ENCODE measurements at places on chromosomes 4 and X. TPM values are rescaled to one million over a fixed set of nuclear protein-coding genes. Genes with fewer than 3 reads are reported as not detected.

DNA sequence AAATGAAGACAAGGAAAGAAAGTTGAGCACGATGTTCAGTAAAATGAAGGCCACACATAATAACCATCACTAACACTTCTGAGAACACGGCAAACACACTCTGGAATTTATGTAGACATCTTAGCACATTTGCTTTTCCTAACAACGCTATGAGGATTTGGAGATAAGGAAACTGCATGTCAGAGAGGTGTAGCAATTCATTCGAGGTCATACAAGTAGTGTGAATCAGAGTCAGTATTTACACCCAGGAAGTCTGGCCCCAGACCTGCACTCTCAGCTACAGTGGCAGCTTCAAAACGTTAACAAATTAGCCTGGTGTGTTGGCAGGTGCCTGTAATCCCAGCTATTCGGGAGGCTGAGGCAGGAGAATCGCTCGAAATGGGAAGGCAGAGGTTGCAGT is 253.4 kb downstream of the PDGFC start:
- H3K27ac ChIP-seq = no peak overlapping the region
- H3K27me3 ChIP-seq = no peaks in the 10 kb centered on the region
- H3K4me3 ChIP-seq = no peak overlapping the region
- H3K4me1 ChIP-seq = no peaks in the 10 kb centered on the region
- no peaks in the 10 kb centered on the region for H3K36me3 ChIP-seq
- DNase-seq = no peak

Gene CENPE
- total RNA-seq = 1.1 TPM

Gene FGF13
- 2.3 TPM for total RNA-seq

Gene SHROOM2
- 0.58 TPM for total RNA-seq

DNA sequence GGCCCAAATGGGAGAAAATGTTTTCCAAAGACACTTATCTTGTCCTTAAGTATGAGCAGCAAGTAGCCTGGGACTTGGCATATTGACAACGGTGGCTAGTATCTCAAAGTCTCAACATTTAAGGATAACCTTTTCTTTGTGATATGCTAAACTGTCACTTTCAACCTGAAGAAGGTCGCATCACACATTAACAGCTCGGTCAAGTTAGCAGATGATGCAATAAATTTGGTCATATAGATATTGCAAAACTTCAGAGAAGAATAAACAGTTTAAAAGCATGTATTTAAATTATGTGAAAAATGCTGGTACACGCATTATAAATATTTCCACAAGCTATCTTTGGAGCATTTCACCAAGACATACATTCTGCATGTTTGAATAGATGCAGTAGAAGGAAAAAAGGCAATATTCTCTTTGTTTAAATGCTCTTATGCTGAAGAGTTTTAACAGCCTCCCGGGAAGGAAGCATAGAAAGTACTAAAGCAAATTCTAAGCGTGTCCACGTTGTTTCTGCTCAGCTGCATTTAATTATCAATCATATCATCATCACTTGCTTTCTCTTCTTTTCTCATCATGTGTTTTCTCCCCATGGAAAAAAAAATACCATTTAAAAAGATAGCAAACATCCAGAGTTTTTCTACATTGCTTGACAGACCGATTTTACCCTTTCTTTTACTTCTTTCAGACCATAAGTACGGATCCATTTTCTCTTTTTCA is 24.2 kb downstream of the ARHGAP6 start:
- no peaks in the 10 kb centered on the region for H3K27me3 ChIP-seq
- H3K4me1 ChIP-seq = no peaks in the 10 kb centered on the region
- no peak for DNase-seq
- no peak overlapping the region for H3K4me3 ChIP-seq

Gene POU4F2
- not detected for total RNA-seq

GRCh38 chrX:48848847-48849246 is 13.4 kb upstream of the PCSK1N start:
- no peaks in the 10 kb centered on the region for H3K36me3 ChIP-seq
- H3K4me3 ChIP-seq = no peak overlapping the region
- DNase-seq = no peak
- H3K27me3 ChIP-seq = no peaks in the 10 kb centered on the region
- H3K4me1 ChIP-seq = no peaks in the 10 kb centered on the region

GRCh38 chrX:149871940-149872339 is 9.0 kb upstream of the MAGEA8 start:
- DNase-seq = no peak
- H3K4me3 ChIP-seq = no peak overlapping the region
- H3K27me3 ChIP-seq = no peaks in the 10 kb centered on the region
- no peaks in the 10 kb centered on the region for H3K36me3 ChIP-seq
- H3K27ac ChIP-seq = no peak overlapping the region
- no peaks in the 10 kb centered on the region for H3K4me1 ChIP-seq

GRCh38 chr4:1235381-1236102 is 13.4 kb downstream of the CTBP1 start:
- no peaks in the 10 kb centered on the region for H3K36me3 ChIP-seq
- peaks cover 27% of the 10 kb centered on the region for H3K4me1 ChIP-seq
- no peaks in the 10 kb centered on the region for H3K27me3 ChIP-seq
- DNase-seq = peak; percentile 22
- no peak overlapping the region for H3K4me3 ChIP-seq

Gene SSX1
- not detected for total RNA-seq

GRCh38 chrX:115330498-115331168 is 41.1 kb downstream of the LUZP4 start:
- H3K36me3 ChIP-seq = no peaks in the 10 kb centered on the region
- no peaks in the 10 kb centered on the region for H3K27me3 ChIP-seq
- no peak for DNase-seq
- no peak overlapping the region for H3K27ac ChIP-seq
- H3K4me1 ChIP-seq = no peaks in the 10 kb centered on the region

- no peaks in the 10 kb centered on the region for H3K27me3 ChIP-seq
- H3K4me3 ChIP-seq = no peak overlapping the region
- DNase-seq = no peak
- peaks cover 44% of the 10 kb centered on the region for H3K36me3 ChIP-seq
- H3K27ac ChIP-seq = no peak overlapping the region
Observed at GRCh38 chrX:130145123-130145522, 20.5 kb downstream of the AIFM1 start.

DNA sequence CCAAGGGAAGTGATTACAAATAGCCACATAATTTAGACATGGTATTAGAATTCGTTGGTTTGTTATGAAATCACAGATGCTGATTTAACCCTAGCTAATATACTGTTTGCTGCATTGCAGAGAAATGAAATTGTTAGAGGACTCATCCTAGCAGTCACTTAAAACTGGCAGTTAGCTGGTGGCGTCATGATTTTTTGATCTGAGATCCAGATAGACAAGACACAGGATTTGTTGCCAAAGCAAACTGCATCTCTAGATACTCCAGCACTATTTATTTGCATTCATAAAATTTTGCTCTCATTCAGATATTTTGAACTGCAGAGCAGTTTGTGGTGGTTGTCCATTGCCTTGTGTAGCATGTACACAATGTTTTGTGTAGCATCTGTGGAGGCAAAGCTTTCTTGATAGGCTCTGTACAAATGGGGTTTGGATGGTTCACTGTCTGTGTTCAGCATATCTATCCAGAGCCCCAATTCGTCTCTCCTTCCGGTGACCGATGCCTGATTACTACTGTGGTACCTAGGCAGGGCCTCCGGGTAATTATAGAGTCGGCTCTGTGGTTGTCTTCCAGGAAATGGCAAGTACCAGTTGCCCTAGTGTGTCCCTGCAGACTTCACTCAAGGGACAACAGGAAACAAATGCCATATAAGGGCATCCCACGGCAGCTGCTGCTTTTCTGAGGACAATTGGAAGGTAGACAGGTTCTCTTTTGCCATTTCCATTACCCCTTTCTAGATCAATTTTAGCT is 30.1 kb upstream of the SPARCL1 start:
- H3K27ac ChIP-seq = no peak overlapping the region
- no peaks in the 10 kb centered on the region for H3K27me3 ChIP-seq
- no peaks in the 10 kb centered on the region for H3K36me3 ChIP-seq
- DNase-seq = no peak

Gene PWWP3B
- total RNA-seq = 9.3 TPM

- no peak for DNase-seq
- H3K27me3 ChIP-seq = no peaks in the 10 kb centered on the region
- H3K27ac ChIP-seq = no peak overlapping the region
- H3K4me1 ChIP-seq = no peaks in the 10 kb centered on the region
- H3K4me3 ChIP-seq = no peak overlapping the region
Observed at GRCh38 chr4:17761062-17761461, 20.4 kb downstream of the FAM184B start.

- H3K4me1 ChIP-seq = no peaks in the 10 kb centered on the region
- no peaks in the 10 kb centered on the region for H3K36me3 ChIP-seq
- no peak overlapping the region for H3K4me3 ChIP-seq
- no peak overlapping the region for H3K27ac ChIP-seq
Observed at GRCh38 chrX:41827886-41828285, 95.5 kb downstream of the CASK start.

- peaks cover 3% of the 10 kb centered on the region for H3K4me1 ChIP-seq
- no peak overlapping the region for H3K27ac ChIP-seq
- H3K27me3 ChIP-seq = no peaks in the 10 kb centered on the region
- no peak for DNase-seq
- no peaks in the 10 kb centered on the region for H3K36me3 ChIP-seq
- H3K4me3 ChIP-seq = no peak overlapping the region
Observed at GRCh38 chr4:7918981-7919380, 20.7 kb downstream of the AFAP1 start.

GRCh38 chr4:155079871-155080270 is 128.6 kb upstream of the NPY2R start:
- H3K4me1 ChIP-seq = no peaks in the 10 kb centered on the region
- DNase-seq = no peak
- no peaks in the 10 kb centered on the region for H3K27me3 ChIP-seq
- no peak overlapping the region for H3K4me3 ChIP-seq
- H3K27ac ChIP-seq = no peak overlapping the region
- no peaks in the 10 kb centered on the region for H3K36me3 ChIP-seq

GRCh38 chrX:128396601-128397000 is 344.4 kb upstream of the ACTRT1 start:
- no peak overlapping the region for H3K4me3 ChIP-seq
- no peaks in the 10 kb centered on the region for H3K36me3 ChIP-seq
- no peaks in the 10 kb centered on the region for H3K4me1 ChIP-seq
- DNase-seq = no peak
- no peak overlapping the region for H3K27ac ChIP-seq
- H3K27me3 ChIP-seq = no peaks in the 10 kb centered on the region

DNA sequence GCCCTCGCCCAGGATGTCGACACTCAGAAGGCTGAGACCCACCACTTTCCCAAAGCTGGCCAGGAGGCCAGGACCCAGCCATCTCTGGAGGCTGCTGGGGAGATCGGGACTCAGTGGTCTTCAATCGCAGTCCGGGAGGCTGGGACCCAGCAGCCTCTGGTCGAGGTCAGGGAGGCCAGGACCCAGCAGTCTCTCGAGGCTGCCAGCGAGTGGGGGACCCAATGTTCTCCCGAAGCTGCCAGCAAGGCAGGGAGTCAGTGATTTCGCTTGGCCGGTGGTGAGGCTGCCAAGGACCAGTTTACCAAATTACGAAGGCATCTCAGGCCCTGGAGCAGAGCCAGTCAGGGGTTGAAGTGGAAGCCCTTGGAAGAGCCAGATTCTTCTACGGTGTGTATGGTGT is 181.6 kb downstream of the NAF1 start:
- no peak overlapping the region for H3K4me3 ChIP-seq
- H3K27me3 ChIP-seq = no peaks in the 10 kb centered on the region
- H3K4me1 ChIP-seq = no peaks in the 10 kb centered on the region
- H3K36me3 ChIP-seq = no peaks in the 10 kb centered on the region
- no peak overlapping the region for H3K27ac ChIP-seq
- no peak for DNase-seq

Gene DNAAF6
- total RNA-seq = not detected

GRCh38 chr4:1731180-1731579 is 9.9 kb downstream of the TACC3 start:
- H3K27ac ChIP-seq = no peak overlapping the region
- no peak overlapping the region for H3K4me3 ChIP-seq
- H3K4me1 ChIP-seq = peaks cover 10% of the 10 kb centered on the region
- DNase-seq = no peak
- H3K36me3 ChIP-seq = peaks cover 77% of the 10 kb centered on the region

DNA sequence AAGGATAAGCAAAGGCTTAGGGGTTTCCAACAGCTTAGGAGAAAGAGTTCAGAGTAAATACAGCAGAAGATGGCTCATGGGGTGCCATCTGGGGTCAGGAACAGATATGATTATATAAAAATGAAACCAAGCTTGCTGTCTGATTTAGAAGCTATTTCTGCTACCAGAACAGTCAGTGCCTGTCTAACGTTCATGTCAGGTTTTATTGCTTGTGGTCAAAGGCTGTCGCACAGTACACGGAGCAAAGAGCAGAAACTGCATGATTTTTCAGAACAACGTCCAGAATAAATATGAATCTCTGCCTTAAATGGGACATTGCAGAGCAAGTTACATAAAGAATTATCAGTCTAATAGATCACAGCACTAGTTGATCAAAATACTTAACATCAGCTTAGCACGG is 17.4 kb downstream of the CETN2 start:
- H3K27ac ChIP-seq = no peak overlapping the region
- no peaks in the 10 kb centered on the region for H3K36me3 ChIP-seq
- no peak for DNase-seq
- H3K4me3 ChIP-seq = no peak overlapping the region
- H3K4me1 ChIP-seq = no peaks in the 10 kb centered on the region

GRCh38 chr4:20086799-20087521 is 164.7 kb upstream of the SLIT2 start:
- no peak for DNase-seq
- no peak overlapping the region for H3K27ac ChIP-seq
- H3K4me1 ChIP-seq = no peaks in the 10 kb centered on the region
- no peaks in the 10 kb centered on the region for H3K27me3 ChIP-seq
- no peaks in the 10 kb centered on the region for H3K36me3 ChIP-seq
- H3K4me3 ChIP-seq = no peak overlapping the region

DNA sequence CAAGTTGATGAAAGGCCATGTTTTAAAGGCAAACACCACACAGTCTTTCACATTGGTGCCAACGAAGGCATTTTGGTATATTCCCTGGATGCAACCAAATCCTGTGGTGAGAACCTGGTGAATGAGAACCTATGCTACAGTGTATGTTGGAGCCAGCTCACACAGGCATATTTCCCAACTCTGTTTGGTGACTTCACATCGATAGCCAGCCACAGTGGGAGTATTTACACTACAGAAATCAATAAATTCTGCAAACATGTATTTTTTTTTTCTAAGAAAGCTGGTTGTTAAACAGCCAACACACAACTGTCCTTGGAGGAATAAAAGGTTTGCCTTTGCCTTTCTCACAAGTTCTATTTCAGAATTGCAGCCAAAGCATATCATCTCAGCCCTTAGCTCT is 691.0 kb downstream of the GRID2 start:
- no peaks in the 10 kb centered on the region for H3K4me1 ChIP-seq
- H3K27ac ChIP-seq = no peak overlapping the region
- no peak overlapping the region for H3K4me3 ChIP-seq
- DNase-seq = no peak
- no peaks in the 10 kb centered on the region for H3K27me3 ChIP-seq
- H3K36me3 ChIP-seq = no peaks in the 10 kb centered on the region

Gene FLNA
- 311 TPM for total RNA-seq

- no peaks in the 10 kb centered on the region for H3K36me3 ChIP-seq
- H3K4me1 ChIP-seq = no peaks in the 10 kb centered on the region
- no peak overlapping the region for H3K27ac ChIP-seq
- H3K27me3 ChIP-seq = no peaks in the 10 kb centered on the region
- H3K4me3 ChIP-seq = no peak overlapping the region
Observed at GRCh38 chr4:86441175-86441936, 81.5 kb upstream of the MAPK10 start.

Measured in heart left ventricle (tissue), 16 donors.